ENCODE measurements at places on chromosomes 13 and 19.

DNA sequence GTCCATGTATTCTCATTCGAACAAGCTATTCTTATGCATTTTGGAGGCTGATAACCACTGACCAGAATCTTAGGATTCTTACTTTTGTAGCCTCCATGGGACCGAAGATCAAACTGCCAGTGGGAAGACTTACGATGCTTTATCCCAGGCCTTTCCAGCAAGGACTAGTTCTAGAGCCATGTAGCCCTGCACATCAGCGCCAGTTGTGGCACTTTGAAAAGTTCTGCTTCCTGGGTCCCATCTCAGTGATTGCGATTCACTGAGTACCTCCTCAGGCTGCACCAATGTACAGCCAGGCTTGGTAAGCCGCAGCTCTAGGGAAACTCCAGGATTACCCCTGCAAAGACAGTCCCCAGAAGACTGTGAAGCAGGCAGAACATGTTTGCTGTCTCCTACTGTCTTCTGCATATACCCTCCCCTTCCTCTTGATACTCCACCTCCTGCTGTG, 18.9 kb upstream of the ENOX1 start:
- no peak for DNase-seq

- no peak for DNase-seq
These were observed 45.8 kb downstream of the MLLT1 start for GRCh38 chr19:6233827-6234511.

- DNase-seq: no peak
These were observed 429.1 kb upstream of the ARGLU1 start for GRCh38 chr13:106996867-106997618.

- DNase-seq: no peak
These were observed 111.1 kb downstream of the COG6 start for GRCh38 chr13:39766464-39767158.

DNA sequence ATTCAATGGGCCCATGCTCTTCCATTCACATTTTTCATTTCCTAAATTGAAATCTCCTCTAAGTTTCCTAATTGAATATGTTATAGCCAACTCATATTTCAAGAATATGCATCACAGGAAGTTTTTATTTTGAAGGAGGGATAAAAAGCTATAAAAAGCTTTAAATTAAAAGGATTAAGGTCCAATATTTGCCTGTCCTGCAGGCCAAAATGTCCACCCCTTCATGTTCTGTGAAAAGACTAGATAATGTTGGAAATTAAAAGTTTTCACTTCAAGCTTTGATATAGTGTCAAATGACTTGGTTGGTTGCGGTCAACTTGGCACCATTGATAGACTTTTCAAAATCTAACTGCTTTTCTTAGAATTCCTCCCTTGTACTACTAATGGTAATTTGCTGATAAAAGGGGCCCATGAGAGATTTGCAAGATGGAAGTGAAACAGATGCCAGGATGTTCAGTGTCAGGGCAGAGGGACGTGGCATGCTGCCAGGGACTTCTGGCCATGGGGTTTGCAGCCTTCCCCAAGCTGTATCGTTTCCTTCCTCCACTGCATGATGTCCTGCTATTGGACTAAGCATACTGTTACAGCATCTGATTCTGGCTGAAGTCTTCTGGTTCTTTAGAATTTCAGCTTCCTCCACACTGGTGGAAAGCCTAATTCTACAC, 547.3 kb upstream of the MIR17HG start:
- no peak for DNase-seq

Data from activated T-cell treated with anti-CD3 and anti-CD28 coated beads for 24 hours (primary cell).